ENCODE measurements at places on chromosomes 3 and 15.

DNA sequence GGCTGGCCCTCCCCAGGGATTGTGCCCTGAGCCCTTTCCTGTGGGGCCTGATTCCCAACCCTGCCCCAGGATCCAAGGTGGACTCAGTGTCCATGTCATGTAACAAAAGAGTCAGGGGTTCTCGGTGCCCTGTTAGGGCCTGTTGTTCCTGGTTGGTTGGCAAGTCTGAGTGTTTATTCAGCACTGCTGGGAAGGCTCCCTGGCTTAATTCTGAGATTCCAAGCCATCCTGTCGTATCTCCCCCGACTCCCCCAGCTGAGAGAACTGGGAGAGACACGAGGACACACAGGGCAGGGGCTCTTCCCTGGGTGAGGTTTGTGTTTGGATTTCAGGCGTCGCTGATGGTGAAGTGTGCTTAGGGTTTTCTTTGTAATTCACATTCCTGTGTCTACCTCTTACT lies 78.3 kb downstream of the EEFSEC start:
- no peak for DNase-seq
- no peaks in the 10 kb centered on the region for H3K27me3 ChIP-seq
- no peak overlapping the region for H3K4me3 ChIP-seq
- H3K36me3 ChIP-seq: no peaks in the 10 kb centered on the region

GRCh38 chr3:110743202-110743601 lies 328.4 kb upstream of the NECTIN3 start:
- no peak for DNase-seq
- no peak overlapping the region for H3K27ac ChIP-seq
- H3K4me3 ChIP-seq: no peak overlapping the region
- H3K4me1 ChIP-seq: peaks cover 11% of the 10 kb centered on the region

DNA sequence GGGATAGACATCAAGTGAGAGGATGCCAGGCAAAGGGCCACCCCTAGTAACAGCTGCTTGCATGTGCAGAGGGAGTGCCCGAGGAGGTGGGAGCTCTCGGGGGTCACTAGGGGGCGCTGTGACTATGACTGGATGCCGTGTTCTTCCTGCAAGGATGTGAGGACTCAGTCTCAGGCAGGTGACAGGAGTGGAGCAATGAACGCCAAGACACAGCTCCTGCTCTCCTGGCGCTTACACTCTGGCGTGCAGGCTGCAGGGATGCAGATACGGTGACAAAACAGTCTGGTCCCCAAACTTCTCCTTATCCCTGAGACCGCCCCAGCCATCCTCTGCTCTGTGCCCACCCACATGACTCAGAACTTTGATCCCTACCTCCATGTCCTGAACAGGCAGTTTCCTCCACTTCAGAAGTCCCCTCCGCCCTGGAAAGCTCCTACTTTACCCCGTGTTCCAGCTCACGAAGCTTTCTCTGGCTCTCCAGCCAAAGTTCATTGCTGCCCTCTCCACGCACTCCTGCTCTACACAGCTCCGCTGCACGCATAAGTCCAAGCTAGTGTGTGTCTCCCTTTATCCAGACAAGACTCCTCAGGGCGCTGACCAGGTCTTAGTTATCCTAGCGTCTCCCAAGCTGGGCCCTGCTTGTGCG lies 14.7 kb downstream of the RHOV start:
- H3K4me3 ChIP-seq: no peak overlapping the region
- peaks cover 22% of the 10 kb centered on the region for H3K36me3 ChIP-seq
- peak; percentile 94 for DNase-seq

GRCh38 chr3:46651084-46651483 lies 38.8 kb downstream of the FAM240A start:
- H3K36me3 ChIP-seq: peaks cover 12% of the 10 kb centered on the region
- no peaks in the 10 kb centered on the region for H3K27me3 ChIP-seq
- no peak overlapping the region for H3K4me3 ChIP-seq
- no peak overlapping the region for H3K27ac ChIP-seq
- peaks cover 8% of the 10 kb centered on the region for H3K4me1 ChIP-seq

GRCh38 chr3:127288921-127289705 lies 1.3 kb upstream of the PRR20G start:
- no peaks in the 10 kb centered on the region for H3K4me1 ChIP-seq
- peak; percentile 39 for DNase-seq
- H3K36me3 ChIP-seq: no peaks in the 10 kb centered on the region
- no peak overlapping the region for H3K27ac ChIP-seq
- no peaks in the 10 kb centered on the region for H3K27me3 ChIP-seq

DNA sequence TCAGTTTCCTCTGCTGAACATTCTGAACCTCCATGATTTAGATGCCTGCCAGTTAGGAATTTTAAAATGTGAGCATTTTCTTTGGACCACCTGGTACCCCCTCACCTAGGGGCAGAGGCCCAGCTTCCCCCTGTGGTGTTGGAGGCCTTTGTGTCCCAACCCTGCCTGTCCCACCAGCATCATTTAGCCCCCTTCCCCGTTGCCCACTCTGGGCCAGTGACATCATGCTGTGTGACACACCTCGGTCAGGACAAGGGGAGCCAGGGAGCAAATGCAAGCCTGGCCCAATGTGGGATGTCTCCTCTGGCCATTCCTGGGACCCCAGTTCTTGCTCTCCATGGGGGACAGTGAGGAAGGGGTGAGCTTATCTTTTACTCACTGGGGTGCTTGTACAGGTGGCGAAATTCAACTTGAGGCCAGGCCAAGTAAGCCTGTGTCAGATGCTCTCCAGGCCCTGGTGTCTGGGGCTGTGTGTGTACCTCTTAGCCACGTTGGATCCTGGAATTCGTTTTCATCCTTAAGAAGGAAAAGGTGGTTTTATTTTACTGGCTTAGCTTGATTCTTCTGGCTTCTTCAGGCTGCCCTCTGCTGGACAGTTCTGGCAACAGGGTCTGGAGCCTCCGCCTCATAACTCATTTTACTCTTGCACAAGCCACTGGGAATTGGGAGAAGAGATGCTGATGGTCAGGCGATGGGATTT lies 49.7 kb upstream of the MYZAP start:
- no peaks in the 10 kb centered on the region for H3K27me3 ChIP-seq
- no peaks in the 10 kb centered on the region for H3K4me1 ChIP-seq
- peak overlapping the region; percentile 89 for H3K27ac ChIP-seq
- peak; percentile 77 for DNase-seq
- H3K4me3 ChIP-seq: no peak overlapping the region

- no peak overlapping the region for H3K4me3 ChIP-seq
- peaks cover 28% of the 10 kb centered on the region for H3K4me1 ChIP-seq
- H3K36me3 ChIP-seq: peaks cover 67% of the 10 kb centered on the region
- no peak overlapping the region for H3K27ac ChIP-seq
These were observed 32.0 kb downstream of the RUVBL1 start for GRCh38 chr3:128091586-128091985.
